Stimulated activated CD4-positive, alpha-beta T cell treated with anti-CD3 and anti-CD28 coated beads, Interleukin-1b, Interleukin-23, amount 100 ng/mL, for 48 hours (primary cell): ENCODE measurements at places on chromosomes 2 and 18.

DNA sequence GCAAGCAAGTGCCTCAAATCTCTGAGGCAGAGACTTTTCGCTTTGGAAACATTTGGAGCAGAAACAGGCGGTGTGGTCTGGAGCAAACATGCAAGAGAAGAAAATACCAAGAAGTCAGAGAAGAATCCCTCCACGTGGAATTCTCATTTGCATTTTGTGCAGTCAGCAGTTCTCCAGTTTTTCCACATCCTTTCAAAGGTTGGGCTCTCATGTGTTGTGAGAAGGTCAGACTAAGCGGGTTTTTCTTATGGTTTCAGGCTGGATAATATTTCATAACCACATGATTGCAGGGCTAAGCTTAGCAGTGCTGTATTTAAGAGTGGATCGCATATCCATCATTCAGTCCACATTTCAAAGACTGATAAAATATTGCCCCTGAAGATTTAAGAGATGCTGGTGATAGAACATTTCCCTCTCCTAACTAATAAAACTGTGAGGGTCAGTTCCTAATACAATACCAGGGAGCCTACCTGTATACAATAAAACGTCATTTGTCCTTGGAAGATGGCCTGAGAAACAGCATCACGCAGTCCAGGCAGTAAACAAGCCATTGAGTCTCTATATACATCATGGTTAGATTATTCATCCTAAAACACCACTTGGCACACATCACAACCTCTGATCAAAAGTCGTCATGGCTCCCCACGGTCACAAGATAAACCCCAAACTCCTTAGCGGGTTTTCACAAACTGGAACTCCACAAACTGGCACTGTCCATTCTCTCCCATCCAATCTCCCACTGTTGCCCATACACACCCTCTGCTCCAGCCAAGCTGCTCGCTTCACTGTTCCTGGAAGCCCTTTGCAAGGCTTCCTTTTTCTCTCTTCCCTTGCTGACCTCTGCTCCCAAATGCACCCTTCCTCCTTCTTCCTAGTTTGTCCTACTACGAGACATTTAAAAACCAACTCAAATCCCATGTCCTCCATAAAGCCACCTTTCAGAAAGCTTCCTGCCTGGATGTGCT is 31.5 kb downstream of the ANKRD44 start:
- DNase-seq = no peak

- DNase-seq = no peak
Observed at GRCh38 chr2:25473758-25474340, 132.1 kb upstream of the DNMT3A start.

GRCh38 chr2:127115471-127116199 is 8.7 kb upstream of the BIN1 start:
- DNase-seq = no peak

DNA sequence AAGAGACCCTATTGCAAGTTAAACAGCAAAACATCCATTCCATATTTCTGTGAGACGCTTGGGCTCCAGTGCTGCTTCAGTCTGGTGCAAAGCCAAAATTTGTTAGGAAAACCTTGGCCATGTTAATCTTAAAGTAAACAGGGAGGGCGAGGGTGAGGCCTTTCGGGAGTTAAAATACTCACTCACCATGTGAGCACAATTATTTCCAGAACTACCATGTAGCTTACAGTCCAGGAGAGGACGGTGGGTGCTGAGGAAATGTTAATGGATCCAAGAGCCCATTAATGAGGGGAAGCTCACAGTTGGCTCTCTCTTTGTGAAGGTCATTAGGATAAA is 286.4 kb downstream of the SLC8A1 start:
- DNase-seq = no peak

DNA sequence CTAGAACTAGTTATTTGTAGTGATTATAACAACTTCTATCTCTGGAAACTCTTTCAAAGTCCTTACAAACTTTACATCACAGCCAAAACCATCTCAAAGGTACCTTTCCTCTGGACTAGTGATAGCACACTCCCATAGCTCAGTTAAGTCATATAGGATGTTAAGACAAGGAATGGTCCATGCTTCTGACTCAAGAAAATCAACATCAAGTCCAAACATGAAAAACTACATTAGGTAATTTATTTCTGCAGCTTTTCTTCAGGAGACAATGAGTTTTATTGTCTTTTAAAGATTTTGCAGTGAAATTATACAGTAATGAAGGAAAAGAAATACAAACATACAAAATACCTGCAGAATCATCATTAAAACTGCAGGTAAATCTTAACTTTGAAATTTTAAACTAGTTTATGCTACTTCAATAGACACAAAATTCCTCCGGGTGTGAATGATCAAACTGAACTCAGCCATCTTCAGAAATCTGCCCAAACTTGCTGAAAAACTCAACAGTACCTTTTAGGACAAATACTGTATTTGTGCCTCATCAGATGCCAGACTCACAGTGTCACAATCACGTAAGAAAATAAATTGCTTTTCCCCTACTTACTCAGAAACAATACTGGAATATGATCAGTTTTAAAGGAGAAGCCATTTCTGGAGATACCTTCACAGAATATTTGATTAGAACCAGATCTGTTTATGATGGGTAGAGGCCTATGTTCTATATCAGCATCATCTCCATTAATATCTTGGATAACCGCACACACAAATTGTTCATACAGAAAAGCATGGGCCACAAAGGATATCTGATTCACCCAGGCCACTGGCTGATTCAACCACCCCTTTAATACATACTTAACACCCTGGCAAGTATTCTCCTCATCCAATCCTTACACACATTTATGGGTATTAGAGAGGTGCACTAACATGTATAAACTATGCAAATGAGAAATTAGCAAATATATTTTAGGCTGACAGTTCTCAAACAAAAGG is 2.6 kb downstream of the TMEM131 start:
- DNase-seq = no peak

GRCh38 chr2:20972792-20973565 is 70.9 kb downstream of the APOB start:
- no peak for DNase-seq

DNA sequence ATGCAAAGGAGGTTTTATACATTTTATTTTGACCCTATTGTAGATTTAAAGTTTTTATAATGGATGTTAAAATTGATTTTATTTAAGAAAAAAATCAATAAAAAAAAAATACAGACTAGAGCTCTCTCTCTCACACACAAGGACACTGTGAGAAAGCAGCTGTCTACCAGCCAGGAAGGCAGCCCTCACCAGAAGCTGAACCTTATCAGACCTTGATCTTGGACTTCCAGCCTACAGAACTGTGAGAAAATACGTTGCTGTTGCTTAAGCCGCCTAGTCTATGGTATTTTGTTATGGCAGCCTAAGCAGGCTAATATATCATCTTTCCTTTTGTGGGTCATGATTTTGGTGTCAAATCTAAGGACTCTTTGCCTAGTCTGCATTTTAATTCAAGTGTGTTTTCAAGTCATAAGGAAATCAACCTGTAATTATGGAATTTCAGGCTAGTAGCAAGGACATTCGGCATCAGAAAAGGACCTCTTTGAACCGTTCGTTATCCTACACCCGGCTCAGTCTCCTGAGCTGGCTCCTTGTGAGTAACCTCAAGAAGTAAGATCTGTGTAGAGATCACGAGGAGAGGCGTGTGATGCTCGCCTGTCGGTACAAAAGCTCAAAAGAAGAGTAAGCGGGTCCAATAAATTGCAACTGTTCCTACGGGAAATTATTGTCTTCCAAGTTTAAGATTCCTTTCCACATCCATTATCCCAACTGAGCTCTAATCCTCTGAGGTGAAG is 98.2 kb downstream of the PDCL3 start:
- no peak for DNase-seq

- no peak for DNase-seq
Observed at GRCh38 chr2:3504741-3505140, 14.6 kb downstream of the ADI1 start.

GRCh38 chr2:169300636-169301530 is 61.5 kb downstream of the LRP2 start:
- DNase-seq = no peak

- DNase-seq = no peak
Observed at GRCh38 chr2:236633219-236633570, 63.6 kb downstream of the ACKR3 start.

DNA sequence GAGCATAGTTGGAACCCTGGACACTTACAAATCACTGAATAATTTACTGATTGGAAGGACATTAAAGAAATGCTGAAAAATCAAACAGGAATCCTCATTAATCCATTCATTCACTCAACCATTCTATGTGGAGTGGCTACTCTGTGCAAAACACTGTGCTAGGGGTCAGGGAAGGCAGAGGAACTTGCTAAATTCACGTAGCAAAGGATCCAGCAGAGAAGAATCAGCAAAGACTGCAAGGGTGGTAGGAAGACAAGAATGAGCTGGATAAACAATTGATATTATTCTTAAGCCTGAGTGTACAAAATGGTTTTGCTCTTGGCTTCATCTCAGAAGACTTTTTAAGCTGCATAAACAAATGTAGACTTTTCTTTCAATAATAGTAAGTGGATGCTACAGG is 164.3 kb upstream of the CAVIN2 start:
- DNase-seq = no peak

DNA sequence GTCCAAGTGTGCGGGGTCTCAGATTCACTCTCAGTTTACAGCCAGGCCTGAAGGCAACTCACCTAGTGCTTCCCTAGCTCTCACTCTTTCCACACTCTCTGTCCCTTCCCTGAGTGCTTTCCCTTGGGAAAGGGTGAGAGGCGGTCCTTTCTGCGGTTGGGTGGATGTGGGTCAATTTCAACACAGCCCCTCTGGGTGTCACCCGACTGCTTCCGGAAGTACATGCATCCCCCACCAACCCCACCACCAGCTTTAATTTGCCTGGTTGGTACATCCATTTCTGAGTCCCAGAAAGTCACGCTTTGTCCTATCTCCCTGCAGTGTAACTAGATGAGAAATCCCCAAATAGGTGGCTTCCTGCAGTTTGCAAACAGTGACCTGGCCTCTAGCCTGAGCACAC is 307.3 kb upstream of the MEIS1 start:
- no peak for DNase-seq

DNA sequence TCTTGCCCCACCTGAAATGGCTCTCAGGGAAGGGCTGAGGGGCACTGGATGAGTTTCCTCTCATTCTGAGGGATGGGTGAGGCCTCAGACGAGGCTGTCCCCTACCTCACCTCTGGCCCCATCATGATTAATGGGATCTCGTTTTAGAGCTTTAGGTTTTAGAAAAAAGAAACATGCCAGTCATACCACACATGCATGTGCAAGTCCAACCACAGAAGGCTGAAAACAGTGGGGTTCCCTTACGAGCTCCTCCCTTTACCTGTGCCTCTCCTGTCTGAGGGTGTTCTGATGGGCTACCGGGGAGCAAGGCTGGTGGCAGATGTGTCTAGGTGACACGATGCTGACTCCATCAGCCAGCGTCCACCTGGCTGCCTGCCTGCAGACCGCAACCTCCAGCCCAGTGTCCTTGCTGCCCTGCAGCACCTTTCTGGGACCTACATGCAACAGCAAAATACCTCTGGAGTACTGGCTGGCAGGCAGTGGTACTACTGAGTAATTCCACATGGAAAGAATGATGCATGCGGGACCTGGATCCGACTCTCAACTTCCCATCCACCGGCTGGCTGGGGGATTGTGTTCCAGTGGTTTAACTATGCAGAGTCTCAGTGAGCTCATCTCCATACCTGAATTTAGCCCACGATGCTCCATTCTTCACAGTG is 9.1 kb upstream of the LYPD6B start:
- DNase-seq = no peak

- no peak for DNase-seq
Observed at GRCh38 chr2:145017149-145017548, 497.2 kb upstream of the ZEB2 start.

- DNase-seq = no peak
Observed at GRCh38 chr2:144924827-144925226, 404.9 kb upstream of the ZEB2 start.

GRCh38 chr2:109174626-109175349 is 45.8 kb downstream of the SH3RF3 start:
- DNase-seq = no peak

- DNase-seq = no peak
Observed at GRCh38 chr2:137872577-137872976, 91.7 kb upstream of the HNMT start.

DNA sequence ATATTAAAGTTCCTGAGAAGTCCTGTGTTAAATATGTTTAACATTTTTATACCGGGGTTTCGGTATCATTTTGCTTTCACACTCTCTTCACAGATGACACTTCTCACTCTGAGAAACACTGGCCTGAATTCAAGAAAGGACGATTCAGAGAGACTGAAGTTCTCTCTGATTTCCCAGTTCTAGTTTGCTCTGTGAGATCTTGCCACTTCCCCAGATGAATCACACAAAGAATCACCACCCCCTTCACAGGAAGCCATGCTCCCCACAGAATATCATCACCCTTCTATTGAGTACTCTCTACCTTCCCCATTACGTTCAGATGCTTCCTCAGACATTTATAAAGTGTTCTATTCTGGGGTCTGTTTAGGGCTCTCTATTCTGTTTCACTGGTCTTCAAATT is 16.1 kb upstream of the CD207 start:
- peak; percentile 47 for DNase-seq

DNA sequence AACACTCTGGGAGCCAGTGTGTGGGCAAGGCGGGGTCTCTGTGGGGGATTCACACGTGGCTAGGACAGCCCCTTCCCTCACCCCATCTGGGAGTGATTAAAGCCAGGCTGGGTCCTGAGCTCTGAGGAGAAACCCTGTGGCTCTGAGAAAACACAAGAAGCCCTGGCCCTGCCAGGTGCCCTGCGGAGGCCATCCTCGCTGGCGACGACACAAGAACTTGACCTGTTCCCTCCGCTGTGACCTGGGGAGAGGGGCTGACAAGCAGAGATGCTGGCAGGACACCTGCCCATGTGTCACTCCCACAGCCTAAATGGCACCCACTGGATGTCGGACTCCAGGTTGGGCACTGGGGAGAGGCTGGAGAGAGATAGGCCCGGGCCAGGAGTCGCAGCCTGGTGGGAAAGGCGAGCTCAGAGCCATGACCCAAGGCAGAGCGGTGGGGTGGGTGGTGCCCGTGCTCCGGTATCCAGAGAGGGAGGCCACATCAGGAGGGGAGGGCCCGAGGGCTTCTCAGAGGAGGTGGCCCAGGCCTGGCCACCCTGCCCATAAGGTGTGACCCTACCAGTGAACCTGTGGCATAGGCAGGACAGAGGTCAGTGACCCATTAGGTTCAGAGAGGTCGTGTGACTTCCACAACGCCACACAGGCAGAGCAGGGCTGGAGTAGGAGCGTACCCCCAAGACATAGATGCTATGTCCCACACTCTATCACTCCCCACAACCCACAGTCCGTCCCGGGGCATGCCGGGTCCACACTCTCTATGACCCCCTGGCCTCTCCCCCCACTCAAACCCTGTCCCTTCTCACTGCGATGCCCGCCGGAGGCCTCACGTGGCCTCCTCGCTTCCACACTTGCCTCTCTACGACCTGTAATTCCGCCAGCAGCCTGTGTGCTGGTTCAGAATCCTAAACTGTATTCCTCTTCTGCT is 59.4 kb upstream of the HPCAL1 start:
- no peak for DNase-seq

GRCh38 chr2:142536966-142537365 is 340.5 kb upstream of the KYNU start:
- DNase-seq = no peak

DNA sequence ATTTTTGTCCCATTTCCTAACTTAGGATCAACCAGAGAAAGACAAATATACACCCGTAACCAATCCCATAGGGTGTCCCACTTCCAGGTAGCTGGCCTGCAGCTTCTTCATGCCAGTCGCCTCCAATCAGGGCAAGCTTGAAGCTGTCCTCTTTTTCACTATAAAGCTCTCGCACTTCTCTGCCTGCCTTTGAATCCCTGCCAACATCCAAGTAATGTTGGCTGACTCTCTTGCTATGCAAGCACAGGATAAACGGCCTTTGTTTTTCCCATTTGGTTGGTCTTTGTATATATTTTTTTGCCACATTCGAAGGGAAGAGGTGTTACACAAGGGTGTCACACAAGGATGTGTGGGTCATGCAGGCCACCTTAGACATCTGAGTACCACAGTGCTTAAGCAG is 388.8 kb downstream of the CBLN2 start:
- no peak for DNase-seq
